ENCODE measurements at places on chromosomes 12 and 14. TPM values are rescaled to one million over a fixed set of nuclear protein-coding genes. Genes with fewer than 3 reads are reported as not detected.

DNA sequence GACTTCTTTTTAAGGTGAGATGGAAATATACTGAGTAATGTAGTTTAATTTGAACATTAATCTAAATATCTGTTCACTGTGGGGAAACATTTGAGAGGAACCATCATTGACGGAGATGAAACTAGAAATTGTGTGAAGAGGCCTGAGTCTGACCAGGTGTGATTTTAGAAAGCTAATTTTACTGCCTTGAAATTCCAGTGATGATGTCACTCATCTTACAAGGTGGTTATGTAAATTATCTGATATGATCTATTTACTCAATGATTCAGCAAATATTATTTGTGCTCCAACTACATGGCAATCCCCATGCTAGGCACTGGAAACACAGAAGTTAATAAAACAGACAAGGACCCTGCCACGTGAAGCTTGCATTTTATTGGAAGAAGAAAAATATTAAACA, 435.7 kb upstream of the DCN start:
- DNase-seq = no peak

DNA sequence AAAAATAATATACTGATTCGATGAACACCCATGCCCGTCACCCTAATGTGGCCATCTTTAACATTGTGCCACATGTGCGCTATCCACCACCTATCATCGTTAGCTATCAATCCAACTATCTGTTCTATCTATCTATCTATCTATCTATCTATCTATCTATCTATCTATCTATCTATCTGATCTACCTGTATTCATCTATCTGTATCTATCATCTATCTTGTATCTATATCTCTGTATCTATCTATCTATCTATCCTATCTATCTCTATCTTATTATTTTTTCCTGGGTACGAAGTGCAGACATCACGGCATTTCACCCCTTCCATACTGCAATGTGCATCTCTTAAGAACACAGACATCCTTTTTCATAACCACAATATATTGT, 106.7 kb downstream of the PTPN11 start:
- DNase-seq = no peak

GRCh38 chr12:26630546-26631027, 202.4 kb downstream of the ITPR2 start:
- peak; percentile 9 for DNase-seq

DNA sequence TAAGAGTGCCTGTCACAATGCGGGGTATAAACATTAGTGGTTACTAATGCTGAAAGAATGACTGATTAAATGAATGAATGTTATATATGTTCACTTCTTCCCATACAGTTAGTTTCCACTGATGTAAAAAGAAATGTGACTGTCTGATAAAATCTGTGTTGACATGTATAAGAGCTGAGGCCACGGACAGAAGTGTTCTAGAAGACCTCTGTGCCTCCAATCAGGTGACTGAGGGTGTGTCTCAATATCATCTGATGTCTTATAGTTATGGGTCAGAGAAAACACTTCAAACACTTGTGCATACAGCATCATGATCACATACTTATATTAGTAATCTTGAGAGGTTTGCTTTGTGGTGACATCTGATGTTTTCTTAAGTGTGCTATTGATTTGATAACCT, 183.4 kb downstream of the TTC7B start:
- DNase-seq = no peak

NELL2 gene
- total RNA-seq = not detected

- DNase-seq = peak; percentile 53
These were observed 37.8 kb upstream of the ITPR2 start for GRCh38 chr12:26870491-26871419.

DNA sequence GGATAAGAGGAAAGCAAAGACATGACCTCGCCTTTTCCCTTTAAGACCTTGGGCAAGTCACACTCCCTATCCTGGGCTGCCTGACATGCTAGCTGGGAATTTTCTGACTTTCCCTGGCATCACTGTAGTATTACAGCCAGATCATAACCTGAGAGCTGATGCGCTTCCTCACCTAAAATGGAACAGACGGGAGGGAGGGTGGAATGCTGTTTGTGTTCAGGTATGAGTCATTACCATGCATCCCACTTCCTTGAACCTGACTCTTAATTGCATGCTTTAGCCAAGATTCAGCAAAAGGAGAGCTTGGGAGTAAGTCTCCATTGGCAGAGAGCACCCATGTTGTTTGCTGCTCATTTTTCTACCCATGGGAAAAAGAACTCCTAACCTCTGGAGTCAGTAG, 156.5 kb downstream of the KCNK10 start:
- DNase-seq = peak; percentile 11

GRCh38 chr12:65170209-65170881, 962 bp downstream of the LEMD3 start:
- DNase-seq = peak; percentile 68

OTUB2 gene
- 1.2 TPM for total RNA-seq

ACOT6 gene
- not detected for total RNA-seq

KRT80 gene
- 12.0 TPM for total RNA-seq

GRCh38 chr12:40672741-40673271, 19.4 kb upstream of the CNTN1 start:
- no peak for DNase-seq

DNA sequence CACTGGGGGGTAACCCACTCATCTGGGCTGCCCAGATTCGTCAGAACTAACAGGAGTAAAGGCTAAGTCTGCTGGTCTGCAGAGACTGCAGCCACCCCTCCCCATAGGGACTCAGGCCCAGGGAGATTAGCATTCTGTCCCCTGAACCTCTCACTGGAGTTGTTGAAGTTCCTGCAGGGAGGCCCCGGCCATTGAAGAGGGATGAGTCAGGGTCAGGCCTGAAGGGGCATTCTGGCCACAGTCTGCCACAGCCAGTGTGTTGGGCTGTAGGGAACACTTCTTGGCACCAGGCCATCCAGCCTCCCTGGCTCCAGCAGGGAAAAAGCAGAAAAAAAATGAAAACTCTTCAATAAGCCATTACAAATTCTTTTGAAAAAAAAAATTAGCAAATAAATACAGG, 35.3 kb downstream of the KLRK1 start:
- DNase-seq = peak; percentile 46

CDK2 gene
- 40.9 TPM for total RNA-seq

GRCh38 chr14:95338436-95338835, 18.7 kb upstream of the CLMN start:
- DNase-seq = no peak

DNA sequence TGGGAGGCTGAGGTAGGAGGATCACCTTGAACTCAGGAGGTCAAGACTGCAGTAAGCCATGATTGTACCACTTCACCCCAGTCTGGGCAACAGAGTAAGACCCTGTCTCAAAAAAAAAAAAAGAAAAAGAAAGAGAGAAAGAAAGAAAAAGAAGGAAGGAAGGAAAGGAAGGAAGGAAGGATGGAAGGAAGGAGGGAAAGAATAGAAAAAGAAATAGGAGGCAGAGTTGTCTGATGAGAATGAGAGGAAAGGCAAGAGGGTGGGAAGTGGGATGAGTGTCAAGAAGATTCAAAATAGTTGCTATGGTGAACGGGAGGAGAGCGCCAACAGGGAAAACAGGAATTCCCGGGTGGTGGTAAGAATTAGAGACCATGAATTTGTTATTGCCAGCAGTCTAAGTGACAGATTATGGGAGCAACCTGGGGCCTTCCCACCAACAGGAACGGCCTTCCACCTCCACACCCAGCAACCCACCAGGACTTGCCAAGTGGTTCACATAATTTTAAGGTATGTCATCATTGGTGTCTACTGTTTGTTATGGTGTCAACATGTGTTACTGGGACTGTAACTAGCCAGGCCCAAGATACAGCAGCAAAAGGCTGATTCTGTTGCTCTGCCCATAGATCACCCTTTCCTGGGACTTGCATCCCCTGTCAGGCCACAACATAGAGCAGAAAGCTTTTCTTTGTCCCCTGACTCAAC, 36.1 kb upstream of the C12orf76 start:
- DNase-seq = no peak

DNA sequence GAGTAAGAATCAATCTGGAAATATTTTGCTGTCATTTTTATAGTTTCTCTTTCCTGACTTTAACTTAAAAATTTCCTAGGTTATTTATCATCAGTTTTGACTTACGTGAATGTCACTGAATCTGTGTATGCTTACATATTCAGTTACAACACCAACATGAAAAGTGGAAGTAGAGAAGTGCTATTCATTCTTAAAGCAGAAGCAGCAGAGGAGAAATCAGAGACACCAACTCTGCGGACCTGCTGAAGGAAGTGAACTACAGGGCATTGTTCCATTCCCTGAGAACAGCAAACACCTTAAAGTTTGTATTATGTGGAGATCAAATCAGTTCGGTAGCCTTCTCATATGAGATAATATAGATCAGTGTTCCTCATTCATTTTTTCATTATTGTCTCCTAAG, 34.1 kb downstream of the RAD51B start:
- no peak for DNase-seq

DNA sequence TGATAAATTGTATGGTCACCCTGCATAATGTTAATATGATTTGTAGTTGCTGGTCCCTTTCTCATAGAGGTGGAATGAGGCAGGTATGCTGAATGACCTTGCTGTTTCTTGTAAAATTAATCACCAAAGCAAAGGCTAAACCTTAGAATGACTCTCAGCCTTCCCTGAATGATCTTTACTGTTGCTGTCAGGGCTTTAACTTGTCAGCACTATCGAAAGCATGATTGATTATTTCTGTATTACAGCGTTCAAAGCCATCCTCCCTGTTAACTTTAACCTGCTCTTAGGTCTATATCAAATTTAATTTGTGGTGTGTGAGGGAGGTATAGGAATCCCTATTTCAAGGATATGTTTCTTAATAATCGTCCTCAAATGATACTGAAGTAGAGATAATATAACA, 23.1 kb downstream of the RASSF8 start:
- DNase-seq = no peak

GYS2 gene
- not detected for total RNA-seq

DNA sequence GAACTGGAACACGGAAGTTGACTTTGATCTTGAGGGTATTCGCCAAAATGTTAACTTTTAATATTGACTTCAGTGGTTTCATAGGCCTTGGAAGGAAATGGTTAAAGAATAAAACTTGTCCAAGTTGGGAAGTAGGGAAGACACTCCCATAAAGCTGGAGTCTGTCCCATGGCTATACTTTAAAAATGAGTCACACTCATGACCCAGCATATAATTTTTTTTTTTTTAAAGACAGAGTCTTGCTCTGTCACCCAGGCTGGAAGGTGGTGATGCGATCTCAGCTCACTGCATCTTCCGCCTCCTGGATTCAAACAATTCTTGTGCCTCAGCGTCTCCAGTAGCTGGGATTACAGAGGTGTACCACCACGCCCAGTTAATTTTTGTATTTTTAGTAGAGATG, 19.6 kb downstream of the TMPRSS12 start:
- peak; percentile 51 for DNase-seq

- DNase-seq = no peak
These were observed 5.3 kb downstream of the CHGA start for GRCh38 chr14:92928258-92928629.

MYL2 gene
- not detected for total RNA-seq

DNA sequence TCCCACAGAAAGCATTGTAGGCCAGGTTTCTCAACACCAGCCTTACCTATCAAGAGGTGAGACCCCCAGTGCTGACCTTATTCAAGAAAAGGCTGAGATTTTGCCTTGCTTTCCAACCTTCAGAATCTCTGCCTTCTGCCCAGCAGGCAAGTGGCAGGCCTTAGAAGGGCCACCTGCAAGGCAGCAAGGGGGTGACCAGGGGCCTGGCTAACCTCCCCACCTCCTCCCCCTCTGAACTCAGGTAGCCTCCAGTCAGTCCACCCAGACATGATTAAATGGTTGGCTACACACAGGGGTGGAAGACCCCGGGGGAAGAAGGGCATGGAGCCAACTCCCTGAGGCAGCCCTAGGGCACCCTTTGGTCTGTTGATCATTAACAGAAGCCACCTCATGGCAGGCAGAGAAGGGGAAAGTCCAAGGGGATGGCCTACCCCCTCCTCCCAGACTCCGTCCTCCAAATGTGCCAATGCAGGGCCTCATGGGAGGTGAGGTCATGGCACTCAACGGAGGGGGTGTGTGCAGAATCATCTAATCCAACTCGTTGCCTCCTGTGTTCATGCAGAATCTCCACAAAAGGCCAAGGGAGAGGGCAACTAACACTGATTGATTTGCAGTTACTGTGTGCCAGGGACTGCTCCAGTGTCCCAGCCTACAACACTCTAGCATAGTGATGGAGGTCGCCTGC, 8.5 kb downstream of the ZFP36L1 start:
- no peak for DNase-seq

DNA sequence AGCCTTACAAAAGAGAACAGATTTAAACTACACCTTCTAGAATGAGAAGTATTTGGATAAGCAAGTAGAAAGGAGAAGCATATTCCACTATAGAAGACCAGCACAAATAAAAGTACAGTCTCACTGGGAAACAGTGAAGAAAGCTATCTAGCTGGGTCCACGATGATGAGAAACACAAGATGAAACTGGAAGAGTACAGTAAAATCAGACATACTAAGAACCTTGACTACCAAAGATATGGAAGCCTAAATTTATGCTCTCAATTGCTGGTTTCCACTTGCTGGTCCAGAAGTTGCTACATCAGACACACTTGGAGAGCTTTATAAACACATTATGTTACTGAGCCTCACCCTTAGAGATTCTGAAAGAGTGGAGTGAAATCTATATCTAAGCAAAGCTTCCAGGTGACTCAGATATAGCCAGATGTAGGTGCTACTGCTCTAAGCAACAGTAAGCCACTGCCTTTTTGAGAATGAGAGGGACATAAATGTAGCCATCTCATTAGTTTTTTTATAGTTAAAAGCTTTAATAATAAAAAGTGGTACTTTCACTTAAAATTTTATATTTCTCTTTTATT, 96.3 kb upstream of the BBS10 start:
- no peak for DNase-seq

DNA sequence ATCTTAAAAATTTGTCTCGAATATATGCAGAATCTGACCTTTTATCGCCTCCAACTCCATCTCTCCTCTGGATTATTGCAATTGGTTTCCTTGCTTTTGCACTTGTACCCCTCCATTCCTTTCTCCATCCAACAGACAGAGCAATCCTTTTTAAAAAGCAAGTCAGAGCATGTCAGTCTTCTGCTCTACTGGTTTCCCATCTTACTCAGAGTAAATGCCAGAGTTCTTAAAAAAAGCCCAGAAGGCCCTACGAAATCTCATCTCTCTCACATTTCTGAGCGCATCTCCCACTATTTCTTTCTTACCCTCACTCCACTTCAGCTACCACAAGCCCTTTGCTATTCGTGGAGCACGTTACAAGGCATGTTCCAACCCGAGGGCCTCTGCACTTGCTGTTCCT, 236.9 kb upstream of the DDHD1 start:
- DNase-seq = no peak

- DNase-seq = no peak
These were observed 24.6 kb downstream of the DIP2B start for GRCh38 chr12:50529345-50529744.

RNF212B gene
- not detected for total RNA-seq

ACVRL1 gene
- 1.4 TPM for total RNA-seq

GRCh38 chr12:92571844-92572543, 130.8 kb upstream of the PLEKHG7 start:
- no peak for DNase-seq

SERPINA12 gene
- not detected for total RNA-seq
